Activated CD8-positive, alpha-beta T cell treated with anti-CD3 and anti-CD28 coated beads, Interleukin-2, amount 10 ng/mL, durations not matched to agents 7 days and 5 days (primary cell): ENCODE measurements at places on chromosomes 3 and 15. TPM values are rescaled to one million over a fixed set of nuclear protein-coding genes. Genes with fewer than 3 reads are reported as not detected.

DNA sequence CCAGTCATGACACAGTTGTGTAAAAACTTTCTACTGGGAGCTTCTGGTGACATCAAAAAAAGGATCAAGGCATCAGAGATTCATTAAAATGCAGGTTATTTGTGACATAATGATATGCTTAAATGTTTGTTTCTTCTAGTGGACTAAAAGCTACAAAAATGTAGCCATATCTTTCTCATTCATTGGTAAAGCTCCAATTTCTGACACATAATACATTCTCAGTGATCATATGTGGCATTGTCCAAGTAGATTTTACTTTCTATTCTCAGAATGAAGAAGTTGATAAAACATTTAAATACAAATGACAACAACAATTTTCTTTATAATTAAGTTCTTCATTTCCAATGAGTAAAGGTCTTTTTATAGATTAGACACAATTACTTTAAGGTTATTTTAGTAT is 71.0 kb upstream of the ARHGEF26 start:
- no peaks in the 10 kb centered on the region for H3K4me1 ChIP-seq
- H3K27ac ChIP-seq, result no peak overlapping the region
- H3K27me3 ChIP-seq, result peaks cover 4% of the 10 kb centered on the region
- H3K4me3 ChIP-seq, result no peak overlapping the region
- no peaks in the 10 kb centered on the region for H3K36me3 ChIP-seq

DNA sequence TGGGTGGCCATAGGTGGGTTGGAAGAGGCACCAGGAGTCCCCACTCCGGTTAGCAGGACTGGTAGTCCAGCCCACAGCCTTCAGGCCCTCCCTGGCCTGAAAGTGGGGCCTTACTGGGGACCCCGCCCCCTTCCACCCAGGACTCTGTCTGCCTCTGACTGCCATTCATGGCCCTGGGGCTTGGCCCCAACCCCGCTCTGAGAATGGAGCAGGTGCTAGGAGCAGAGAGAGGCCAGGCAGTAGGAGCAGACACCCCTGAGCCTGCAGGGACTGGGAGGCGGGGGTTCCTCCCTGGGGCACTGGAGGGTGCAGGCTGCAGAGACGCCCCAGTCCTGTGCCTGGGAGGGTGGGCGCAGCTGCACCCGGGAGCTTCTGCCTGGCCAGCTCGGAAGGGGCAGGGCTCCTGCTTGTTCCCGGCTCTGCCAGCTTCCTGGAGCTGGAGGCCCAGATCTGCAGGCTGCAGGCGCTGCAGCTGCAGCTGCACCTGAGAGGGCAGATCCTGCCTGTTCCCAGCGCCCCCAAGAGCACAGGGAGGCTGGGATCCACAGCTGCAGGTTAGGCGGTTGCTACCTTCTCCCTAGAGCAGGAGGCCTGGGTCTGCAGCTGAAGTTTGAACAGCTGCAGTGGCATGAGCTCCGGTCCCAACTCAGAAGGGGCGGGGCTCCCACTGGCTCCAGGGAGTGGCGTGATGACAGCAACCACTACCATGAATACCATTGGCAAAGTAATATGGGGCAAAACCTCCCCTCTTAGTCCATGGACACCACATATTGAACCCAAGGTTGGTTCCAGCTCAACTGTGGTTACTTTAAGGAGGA is 194.7 kb downstream of the SQOR start:
- H3K4me1 ChIP-seq, result no peaks in the 10 kb centered on the region
- H3K4me3 ChIP-seq, result no peak overlapping the region
- no peaks in the 10 kb centered on the region for H3K36me3 ChIP-seq
- no peak for DNase-seq
- no peaks in the 10 kb centered on the region for H3K27me3 ChIP-seq

GRCh38 chr3:196938124-196938523 is 4.2 kb downstream of the NCBP2 start:
- H3K4me3 ChIP-seq, result no peak overlapping the region
- peaks cover 71% of the 10 kb centered on the region for H3K36me3 ChIP-seq
- H3K4me1 ChIP-seq, result peaks cover 31% of the 10 kb centered on the region
- no peak for DNase-seq
- no peak overlapping the region for H3K27ac ChIP-seq
- peaks cover 2% of the 10 kb centered on the region for H3K27me3 ChIP-seq

- H3K27ac ChIP-seq, result no peak overlapping the region
- peaks cover 13% of the 10 kb centered on the region for H3K27me3 ChIP-seq
- DNase-seq, result no peak
Observed at GRCh38 chr3:125087768-125088391, 32.1 kb upstream of the HEG1 start.

GRCh38 chr3:193971261-193971751 is 164.6 kb upstream of the HES1 start:
- no peaks in the 10 kb centered on the region for H3K36me3 ChIP-seq
- peaks cover 42% of the 10 kb centered on the region for H3K27me3 ChIP-seq
- H3K4me1 ChIP-seq, result peaks cover 9% of the 10 kb centered on the region
- no peak for DNase-seq

DNA sequence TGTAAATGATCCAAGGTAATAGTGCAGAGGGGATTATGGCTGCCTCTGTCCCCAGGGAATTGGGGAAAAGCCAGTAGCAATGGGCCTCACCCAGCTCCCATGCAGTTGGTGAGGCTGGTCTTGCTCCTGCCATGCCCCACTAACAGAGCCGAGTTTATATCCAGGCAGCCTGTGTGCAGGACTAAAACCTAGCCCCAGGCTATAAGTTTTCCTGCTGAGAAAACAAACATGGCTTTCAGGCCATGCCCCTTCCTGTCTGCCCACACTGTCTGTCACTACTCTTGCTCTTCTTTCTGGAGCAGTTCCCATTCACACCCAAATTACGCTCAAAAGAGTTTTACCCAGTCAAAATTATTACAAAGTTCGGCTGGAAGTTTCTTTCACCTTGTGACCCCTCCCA is 73.5 kb upstream of the SPATA16 start:
- DNase-seq, result no peak
- H3K27me3 ChIP-seq, result no peaks in the 10 kb centered on the region
- no peaks in the 10 kb centered on the region for H3K36me3 ChIP-seq
- H3K4me3 ChIP-seq, result no peak overlapping the region

DNA sequence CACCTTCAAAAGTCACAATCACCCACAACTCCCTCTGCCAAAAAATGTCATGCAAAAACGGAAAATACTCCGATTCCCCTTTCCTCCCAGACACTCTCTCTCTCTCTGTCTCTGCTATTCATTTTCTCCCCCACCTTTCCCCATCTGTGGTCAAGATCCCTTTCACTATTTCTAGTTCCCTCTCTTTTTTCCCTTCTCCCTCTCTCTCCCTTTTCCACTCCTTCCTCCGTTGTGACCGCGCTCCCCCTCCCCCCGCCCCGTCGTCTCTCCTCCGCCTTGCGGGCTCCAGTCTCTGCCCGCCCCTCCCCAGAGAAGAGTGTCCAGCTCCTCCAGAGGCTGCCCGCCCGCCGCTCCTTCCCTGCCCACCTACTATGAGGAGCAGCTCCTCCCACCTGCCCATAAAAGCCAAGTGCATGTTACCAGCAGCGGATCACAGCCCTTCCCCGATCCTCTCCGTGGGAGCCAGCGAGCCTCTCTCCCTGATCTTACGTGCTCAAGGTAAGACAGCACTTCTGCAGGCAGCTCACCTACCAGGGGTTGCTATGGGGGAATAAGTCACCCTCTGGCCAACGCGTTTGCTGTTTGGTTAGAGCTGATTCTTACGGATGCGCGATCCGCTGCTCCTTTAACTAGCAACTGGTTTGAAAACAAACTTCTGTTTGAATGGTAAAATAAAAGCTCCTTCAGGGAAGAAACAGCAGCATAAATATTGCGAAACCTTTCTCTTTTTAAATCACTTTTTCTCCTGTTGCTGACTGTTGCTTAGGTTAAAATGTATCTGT is at the start of gene COL8A1:
COL8A1 (plus strand) TSS at position 428 of the 782 bp plus-strand sequence. CDS start 152,089 bp downstream, outside the sequence.
- peaks cover 50% of the 10 kb centered on the region for H3K27me3 ChIP-seq
- peaks cover 12% of the 10 kb centered on the region for H3K4me1 ChIP-seq
- H3K4me3 ChIP-seq, result no peak within 1 kb of the TSS
- no peaks in the 10 kb centered on the region for H3K36me3 ChIP-seq
- no peak for DNase-seq
- H3K27ac ChIP-seq, result no peak within 1 kb of the TSS

Gene KCNMB3
- 0.87 TPM for total RNA-seq

Gene UMPS
- 38.8 TPM for total RNA-seq

GRCh38 chr3:124684459-124684858 is 45.8 kb upstream of the UMPS start:
- H3K36me3 ChIP-seq, result no peaks in the 10 kb centered on the region
- no peak overlapping the region for H3K4me3 ChIP-seq
- H3K27me3 ChIP-seq, result peaks cover 27% of the 10 kb centered on the region
- no peak overlapping the region for H3K27ac ChIP-seq
- DNase-seq, result no peak
- H3K4me1 ChIP-seq, result peaks cover 24% of the 10 kb centered on the region

Gene GPR160
- total RNA-seq, result 7.4 TPM

Gene MUSTN1
- total RNA-seq, result 1.5 TPM

- peaks cover 84% of the 10 kb centered on the region for H3K36me3 ChIP-seq
- DNase-seq, result no peak
- H3K4me1 ChIP-seq, result peaks cover 48% of the 10 kb centered on the region
- H3K4me3 ChIP-seq, result no peak overlapping the region
- H3K27me3 ChIP-seq, result no peaks in the 10 kb centered on the region
Observed at GRCh38 chr3:127614928-127615589, 13.9 kb upstream of the PODXL2 start.

DNA sequence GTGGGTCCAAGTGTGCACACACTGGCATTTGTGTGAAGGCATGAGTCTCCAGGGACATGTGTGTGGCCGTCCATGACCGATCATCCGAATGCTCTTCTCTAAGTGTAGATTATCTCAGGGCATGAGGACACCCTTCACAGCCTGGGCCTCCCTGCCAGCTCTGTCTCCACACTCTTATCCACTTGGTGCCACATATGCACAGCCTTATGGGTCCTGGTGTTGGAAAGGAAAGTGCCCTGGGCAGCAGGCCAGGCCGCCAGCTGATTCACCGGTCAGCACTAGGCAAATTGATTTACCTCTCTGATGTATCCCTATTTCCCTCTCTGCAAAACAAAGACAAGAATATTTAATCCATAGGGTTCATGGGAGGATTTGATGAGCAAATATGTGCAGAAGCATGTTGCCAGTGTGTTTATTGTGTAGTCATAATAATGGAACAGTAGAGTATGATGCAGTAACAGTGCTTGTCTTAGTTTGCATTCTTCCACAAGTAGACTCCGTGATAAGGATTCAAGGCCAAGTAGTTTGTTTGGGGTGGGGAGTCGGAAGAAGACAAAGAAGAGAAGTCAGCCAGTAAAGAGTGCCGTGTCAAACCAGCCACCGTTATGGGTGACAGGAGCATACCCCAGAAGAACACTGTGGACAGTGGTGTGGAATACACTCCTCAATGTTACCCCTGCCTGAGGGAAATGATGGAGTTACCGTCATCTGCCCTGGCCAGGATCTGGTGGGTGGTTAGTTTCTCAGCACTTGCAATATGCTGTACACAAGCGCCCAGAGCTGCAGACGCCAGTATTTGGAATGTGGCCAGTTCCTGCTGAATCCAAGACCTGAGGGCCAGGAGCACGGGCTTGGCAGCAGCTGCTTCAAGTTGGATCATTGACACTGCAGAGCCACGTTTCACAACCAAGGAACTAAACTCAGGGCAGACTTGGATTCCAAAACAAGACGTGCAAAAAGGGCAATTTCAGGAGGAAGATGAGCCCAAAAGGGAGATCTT is 85.1 kb downstream of the MTHFS start:
- no peaks in the 10 kb centered on the region for H3K4me1 ChIP-seq
- H3K27me3 ChIP-seq, result no peaks in the 10 kb centered on the region
- H3K36me3 ChIP-seq, result no peaks in the 10 kb centered on the region
- no peak overlapping the region for H3K27ac ChIP-seq
- no peak for DNase-seq

Gene A4GNT
- total RNA-seq, result not detected

GRCh38 chr3:39569095-39569494 is 101.6 kb downstream of the MOBP start:
- H3K27ac ChIP-seq, result no peak overlapping the region
- no peaks in the 10 kb centered on the region for H3K36me3 ChIP-seq

DNA sequence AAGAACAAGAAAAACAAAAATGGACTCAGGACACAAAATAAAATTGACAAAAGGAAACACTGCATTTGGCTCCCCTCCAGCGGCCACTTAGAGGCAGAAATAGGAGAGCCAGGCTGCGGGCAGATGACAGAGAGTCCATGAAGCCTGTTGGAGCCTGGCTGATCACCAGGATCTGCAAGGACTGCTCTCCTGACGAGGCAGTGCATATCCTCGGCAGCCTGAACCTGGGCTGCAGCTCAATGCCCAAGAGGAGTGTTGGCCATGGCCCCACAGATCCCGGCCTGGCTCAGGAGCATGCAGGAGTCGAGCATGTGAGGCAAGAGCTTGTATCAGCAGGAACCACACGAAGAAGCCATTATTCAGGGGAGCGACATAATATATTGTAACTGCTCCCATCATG is 199.8 kb downstream of the STT3B start:
- no peaks in the 10 kb centered on the region for H3K36me3 ChIP-seq
- no peak for DNase-seq

Gene DLG1
- 76.6 TPM for total RNA-seq
